Stimulated activated CD4-positive, alpha-beta T cell treated with anti-CD3 and anti-CD28 coated beads, Interleukin-2, amount 100 ng/mL, for 24 hours (primary cell): ENCODE measurements at places on chromosomes 4 and X.

GRCh38 chr4:152640058-152640921, 39.5 kb downstream of the TMEM154 start:
- DNase-seq = no peak

- DNase-seq = no peak
These were observed 1890.7 kb upstream of the PCDH10 start for GRCh38 chr4:131258361-131258760.

GRCh38 chr4:150259861-150260567, 181.8 kb downstream of the DCLK2 start:
- DNase-seq = no peak

DNA sequence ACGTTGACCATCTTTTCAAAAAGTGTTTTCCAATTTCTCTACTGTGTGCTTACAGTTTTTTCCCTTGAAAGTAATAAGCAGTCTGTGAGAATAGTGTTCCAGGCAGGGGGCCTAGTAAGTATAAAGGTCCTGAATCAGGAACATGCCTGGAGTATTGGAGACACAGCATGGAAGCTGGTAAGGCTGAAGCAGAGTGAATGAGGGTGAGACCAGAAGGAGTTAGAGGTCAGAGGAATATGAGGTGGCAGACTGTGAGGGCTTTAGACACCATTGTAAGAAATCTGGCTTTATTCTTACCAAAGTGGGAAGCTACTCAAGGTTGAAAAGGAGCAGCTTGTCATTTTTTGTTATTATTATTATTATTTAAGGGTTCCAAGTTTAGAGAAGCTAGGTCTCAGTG, 107.4 kb downstream of the CT47B1 start:
- DNase-seq = no peak

DNA sequence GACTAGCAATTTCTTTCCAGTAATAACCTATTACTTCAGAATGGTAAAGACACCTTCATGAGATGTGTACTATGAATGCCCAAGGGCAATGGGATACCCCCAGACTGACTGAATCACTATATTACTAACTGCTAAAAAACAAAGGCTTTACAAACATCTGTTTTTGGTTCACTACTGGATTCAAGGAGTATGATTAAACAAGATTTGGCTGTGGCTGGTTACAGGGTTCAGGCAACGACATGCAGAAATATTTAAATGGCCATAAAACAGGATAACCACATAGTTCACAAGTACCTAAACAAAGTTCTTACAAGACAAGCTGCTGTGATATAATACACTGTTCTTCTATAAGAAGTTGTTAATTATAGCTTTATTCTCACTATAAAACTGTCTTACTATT, 128.2 kb downstream of the FRYL start:
- no peak for DNase-seq

- no peak for DNase-seq
These were observed 105.0 kb downstream of the TBL1X start for GRCh38 chrX:9569876-9570301.

- DNase-seq = no peak
These were observed 247.1 kb upstream of the ETNPPL start for GRCh38 chr4:109009909-109010308.

DNA sequence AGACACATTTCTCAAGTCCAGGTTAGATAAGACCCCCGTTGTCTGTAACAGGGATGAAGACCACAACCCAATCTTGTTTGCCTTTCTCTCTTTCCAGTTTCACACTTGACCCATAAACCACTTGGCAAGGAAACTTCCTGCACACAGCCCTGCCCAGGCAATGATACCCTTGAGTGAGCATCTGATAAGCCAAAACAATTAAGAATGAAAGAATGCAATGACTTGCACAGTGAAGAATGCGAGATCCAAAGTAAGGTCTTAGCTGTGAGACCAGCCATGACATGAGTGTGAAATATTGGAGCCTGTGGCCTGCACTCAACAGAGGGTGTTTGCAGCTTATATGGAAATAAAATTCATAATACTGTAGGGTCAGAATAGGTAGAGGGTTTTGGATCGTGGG, 37.9 kb upstream of the MXRA5 start:
- DNase-seq = no peak

DNA sequence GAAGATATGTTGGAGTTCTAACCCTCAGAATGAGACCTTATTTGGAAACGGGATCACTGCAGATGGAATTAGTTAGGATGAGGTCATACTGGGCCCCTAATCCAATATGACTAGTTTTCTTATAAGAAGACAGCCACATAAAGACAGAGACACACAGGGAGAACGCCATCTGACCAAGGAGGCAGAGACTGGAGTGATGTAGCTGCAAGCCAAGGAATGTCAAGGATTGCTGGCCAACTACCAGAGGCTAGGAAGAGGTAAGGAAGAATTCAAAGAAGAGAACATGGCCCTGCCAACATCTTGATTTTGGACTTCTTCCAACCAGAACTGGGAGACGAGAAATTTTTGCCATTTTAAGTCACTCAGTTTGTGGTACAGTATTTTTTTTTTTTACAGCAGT, 152.8 kb upstream of the DIPK2B start:
- no peak for DNase-seq

- no peak for DNase-seq
These were observed 2.2 kb downstream of the USO1 start for GRCh38 chr4:75726577-75726976.

GRCh38 chr4:61511716-61512488, 311.8 kb downstream of the ADGRL3 start:
- DNase-seq = no peak
